ENCODE measurements at places on chromosomes 16 and 17.

DNA sequence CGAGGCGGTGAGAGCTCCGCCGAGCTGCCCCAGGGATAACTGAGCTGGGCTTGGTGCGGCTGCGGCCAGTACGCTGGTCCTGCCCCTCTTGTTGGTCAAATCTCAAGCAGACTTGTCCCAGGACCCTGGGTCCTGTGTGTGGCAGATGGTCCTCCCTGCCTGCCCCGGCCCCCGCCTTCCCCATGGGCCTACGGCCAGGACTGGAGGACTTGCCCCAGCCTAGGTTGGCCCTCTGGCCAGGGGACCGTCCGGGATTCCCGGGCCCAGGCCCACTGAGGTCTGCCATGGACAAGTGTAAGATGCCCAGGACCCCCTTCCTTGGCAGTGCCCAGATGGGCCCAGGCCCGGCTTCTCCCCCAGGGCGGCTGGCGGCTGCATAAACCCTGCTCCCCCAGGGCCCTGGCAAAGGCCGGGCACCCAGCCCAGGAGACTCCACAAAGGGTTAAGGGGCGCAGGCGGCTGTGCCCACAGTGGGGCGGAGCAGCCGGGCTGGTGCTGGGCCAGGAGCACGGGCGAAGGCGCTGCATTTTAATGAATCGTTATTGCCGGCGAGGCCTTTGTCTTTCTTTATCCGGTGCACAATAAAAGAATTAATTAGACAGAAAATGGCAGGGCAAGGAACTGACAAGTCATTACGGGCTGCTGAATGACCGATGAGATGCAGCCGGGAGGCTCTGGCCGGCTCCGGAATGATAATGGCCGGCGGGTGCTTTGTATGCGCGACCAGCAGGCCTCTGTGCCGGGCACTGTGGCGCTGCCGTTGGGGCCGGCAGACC lies 9.1 kb downstream of the SOX8 start:
- DNase-seq, result no peak

- peak; percentile 11 for DNase-seq
Measured at GRCh38 chr16:67632415-67633172, 12.3 kb upstream of the CARMIL2 start.

DNA sequence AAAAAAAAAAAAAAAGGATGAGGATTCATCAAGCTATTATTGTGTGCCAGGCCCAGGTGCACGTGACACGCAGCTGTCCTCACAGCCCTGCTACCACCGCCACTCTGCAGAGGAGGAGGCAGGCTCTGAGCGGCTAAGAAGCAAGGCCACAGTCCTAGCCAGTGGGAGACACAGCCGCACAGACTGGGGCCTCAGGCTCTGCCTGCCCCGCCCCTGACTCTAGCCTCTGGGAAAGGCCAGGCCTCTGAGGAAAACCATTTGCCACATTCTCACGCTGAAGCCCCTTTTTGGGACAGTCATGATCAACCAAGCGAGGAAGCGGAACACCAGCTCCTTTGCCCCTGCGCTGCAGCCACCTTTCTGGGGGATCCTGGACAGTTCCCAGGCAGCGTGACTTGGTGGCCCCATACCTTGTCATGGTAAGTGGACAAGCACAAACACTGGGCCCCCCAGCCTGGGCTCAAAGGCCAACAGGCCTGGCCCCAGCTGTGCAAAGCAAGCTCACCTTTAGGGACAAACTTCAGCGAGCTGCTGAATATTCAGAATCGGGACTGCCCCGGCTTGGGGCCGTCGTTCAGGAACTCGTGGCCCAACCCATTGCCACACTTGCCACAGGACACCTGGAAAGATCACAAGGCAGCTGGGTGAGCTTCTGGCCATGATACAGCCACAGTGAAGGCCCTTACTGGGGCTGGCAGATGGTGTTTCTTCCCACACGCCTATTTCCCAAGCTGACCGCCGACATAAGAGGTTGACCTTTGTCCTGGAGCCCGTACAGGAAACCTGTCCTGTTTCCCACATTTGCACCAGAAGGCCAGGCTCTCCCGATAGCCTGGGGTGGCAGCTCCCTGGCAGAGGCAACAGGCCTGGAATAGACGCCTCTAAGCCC lies 2.5 kb downstream of the MSRB1 start:
- DNase-seq, result no peak

DNA sequence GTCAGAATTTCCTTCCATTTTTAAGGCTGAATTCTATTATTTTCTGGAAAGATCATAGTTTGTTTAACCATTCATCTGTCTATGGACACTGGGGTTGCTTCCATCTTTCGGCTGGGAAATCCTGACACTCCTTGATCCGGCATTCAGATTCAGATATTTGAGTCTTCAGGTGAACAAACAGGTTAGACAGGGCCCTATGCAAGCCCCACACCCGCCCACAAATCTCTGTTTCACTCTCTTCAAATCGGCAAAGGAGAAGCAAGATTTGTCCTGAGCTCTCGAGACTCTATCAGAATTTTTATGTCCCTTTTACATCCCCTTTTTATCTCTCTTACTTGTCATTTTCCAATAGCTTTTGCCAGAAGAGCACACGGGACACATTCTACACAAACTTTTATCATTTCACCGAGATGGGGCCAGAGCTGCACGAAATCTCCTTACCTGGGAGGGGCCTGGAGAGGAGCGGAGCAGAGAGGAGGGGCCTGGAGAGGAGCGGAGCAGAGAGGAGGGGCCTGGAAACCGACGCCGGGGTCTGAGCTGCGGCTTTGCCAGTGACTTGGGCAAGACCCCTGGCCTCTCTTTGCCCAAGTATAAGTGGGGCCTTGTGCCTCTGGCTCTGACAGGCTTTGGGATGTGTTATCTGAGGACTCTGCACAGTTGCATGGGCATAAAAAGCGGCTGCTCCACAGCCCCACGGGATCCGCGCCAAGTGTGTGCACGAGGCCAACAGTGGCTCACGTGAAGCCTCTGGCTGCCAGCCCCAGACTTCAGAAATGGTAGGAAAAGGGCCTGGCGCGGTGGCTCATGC lies 54.3 kb upstream of the RBFOX3 start:
- no peak for DNase-seq

DNA sequence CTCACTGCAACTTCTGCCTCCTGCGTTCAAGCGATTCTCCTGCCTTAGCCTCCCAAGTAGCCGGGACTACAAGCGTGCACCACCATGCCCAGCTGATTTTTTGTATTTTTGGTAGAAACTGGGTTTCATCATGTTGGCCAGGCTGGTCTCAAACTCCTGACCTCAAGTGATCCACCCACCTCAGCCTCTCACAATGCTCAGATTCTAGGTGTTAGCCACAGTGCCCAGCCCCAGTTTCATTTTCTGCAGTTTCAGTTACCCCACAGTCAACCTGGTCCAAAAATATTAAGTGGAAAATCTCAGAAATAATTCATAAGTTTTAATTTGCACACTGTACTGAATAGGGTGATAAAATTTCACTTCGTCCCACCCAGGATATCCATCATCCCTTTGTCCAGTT lies 28.7 kb downstream of the KNOP1 start:
- no peak for DNase-seq

GRCh38 chr17:83196366-83196765 lies 117.0 kb downstream of the METRNL start:
- no peak for DNase-seq

DNA sequence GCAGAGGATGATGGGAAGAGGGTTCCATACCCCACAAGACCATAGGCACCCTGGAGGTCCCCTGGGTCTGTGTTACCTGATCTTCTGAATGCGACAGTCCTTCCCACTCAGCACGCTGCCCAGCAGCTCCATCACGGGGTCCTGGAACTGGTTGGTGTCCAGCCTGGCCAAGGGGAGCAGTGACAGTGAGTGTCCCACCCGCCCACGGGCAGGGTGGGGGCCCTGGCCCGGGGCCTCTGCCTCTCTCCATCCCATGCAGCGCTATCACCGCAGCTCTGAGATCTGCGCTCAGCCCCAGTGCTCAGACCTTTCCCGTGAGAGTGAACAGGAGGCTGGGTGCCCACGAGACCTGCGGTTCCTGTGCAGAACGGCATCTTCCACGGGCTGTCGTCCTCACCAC lies 15.6 kb downstream of the NLRC3 start:
- DNase-seq, result no peak

- DNase-seq, result no peak
Measured at GRCh38 chr17:33968350-33969044, 286.6 kb upstream of the CCL2 start.

- no peak for DNase-seq
Measured at GRCh38 chr17:4499431-4500190, 930 bp downstream of the SPNS2 start.

DNA sequence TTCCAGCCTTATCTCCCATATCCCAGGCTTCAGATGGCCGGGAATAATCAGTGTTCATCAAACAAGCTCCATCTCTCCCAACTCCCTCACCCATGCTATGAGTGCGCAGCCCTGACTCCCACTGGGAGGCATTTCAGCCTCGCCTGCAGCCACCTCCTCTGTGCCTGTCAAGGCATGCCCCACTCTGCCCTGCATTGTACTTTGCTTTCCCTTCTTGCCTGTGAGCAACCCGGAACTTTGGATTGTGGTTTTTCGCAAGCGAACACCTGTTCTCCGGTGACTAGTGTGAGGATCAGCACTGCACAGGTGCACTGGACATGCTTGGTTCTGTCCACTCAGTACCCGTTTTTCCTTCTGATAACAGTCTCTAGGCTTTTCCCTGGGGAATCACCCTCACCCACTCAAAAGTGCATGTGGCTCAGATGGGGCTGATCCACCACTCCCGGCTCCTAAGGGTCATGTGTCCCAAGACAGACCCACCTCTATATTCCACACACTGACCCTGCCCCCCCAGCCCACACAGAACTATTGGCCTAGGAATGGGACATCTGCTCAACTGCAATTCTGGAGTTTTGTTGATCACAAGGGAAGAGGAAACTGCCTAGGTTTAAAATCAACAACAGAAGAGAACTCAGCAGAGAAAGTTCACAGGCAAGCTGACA lies 9.1 kb downstream of the CHST6 start:
- no peak for DNase-seq

DNA sequence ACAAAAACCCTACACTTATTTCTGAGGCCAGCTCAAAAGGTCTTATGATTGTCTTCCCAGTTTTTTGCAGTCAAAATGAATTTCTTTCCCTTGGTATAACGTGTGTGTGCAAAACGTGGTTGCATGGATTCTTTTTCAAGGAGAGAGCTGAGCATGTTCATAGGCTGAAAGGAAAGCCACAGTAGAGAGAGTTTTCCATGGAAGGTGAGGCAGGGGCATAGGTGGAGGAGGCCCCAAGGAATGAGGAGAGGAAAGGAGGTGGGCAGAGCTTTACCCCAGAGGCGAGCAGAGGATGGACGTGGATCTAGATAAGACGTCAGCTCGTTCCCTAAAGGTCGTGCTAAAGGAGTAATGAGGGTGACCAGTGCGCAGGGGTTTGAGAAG lies 22.8 kb downstream of the TRPV2 start:
- no peak for DNase-seq

DNA sequence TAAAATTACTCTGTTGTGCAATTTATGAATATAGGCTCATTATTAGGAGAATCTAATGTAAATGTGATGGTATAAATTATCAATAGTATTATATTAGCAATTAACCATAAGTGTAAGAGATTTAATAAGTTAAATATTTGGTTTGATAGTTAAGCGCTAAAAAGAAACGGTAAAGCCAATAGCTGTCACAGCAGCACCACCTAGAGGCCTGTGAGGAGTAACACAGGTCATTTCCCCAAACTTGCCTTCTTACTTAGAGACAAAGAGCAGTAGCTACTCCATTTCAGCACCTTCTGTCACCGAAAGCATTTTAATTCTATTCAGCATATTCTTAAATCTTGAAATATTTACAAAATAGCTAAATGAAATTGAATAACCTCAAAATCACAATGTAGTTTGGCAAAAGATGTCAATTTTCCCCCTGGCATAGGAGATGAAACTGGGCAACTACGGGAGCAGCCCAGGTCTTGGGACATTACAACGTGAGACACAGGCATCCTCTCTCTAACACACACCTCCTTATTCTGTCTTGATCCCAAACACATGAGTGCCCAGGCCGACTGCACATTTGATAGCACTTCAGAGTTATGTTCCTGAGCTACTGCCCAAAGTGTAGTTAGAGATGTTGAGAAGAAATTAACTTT lies 14.3 kb upstream of the DYNLRB2 start:
- peak; percentile 47 for DNase-seq

DNA sequence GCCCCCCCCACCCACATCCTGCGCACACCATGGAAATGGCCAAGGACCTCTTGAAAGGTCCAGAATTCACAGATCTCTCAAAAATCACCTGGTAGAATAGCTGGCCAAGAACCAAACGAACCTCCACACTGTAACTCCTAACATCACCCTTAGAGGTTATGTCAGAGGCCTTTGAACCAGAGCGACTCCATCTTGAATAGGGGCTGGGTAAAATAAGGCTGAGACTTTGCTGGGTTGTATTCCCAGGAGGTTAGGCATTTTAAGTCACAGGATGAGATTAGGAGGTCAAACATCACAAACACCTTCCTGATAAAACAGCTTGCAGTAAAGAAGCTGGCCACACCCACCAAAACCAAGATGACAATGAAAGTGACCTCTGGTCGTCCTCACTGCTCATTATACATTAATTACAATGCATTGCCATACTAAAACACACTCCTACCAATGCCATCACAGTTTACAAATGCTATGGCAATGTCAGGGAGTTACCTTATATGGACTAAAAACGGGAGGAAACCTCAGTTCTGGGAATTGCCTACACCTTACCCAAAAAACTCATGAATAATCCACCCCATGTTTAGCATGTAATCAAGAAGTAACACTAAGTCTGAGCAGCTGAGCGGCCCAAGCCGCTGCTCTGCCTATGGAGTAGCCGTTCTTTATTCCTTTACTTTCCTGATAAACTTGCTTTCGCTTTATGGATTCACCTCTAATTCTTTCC lies 34.8 kb downstream of the SYCE1L start:
- DNase-seq, result no peak

- peak; percentile 81 for DNase-seq
Measured at GRCh38 chr16:3536271-3536731, 35.5 kb downstream of the CLUAP1 start.

DNA sequence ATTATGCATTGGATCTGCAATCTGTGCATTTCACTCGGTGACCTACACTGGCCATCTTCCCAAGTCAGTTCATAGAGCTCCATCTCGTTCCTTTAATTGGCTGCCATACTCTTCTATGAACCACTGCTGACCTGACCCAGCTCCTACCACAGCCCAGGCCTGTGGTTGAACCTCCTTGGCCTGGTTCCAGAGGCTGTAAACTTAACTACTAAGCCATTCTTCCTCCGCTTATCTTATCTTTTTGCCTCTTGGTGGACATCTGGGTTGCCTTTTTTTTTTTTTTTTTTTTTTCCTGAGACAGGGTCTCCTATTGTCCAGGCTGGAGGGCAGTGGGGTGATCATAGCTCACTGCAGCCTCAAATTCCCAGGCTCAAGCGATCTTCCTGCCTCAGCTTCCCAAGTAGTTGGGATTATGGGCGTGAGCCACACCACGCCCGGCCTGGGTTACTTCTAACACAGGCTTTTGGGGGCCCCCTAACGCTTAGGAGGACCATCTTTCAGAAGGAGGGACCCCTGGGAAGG lies 18.3 kb downstream of the COQ7 start:
- no peak for DNase-seq
